ENCODE measurements at places on chromosomes 3 and 15. TPM values are rescaled to one million over a fixed set of nuclear protein-coding genes. Genes with fewer than 3 reads are reported as not detected.

The CACNA2D2 gene
- total RNA-seq: 0.21 TPM

The MEX3B gene
- total RNA-seq: 5.8 TPM

The SETMAR gene
- total RNA-seq: 16.6 TPM

The FBXL22 gene
- total RNA-seq: 0.37 TPM

The CD86 gene
- 18.9 TPM for total RNA-seq

Data from OCI-LY7 (cell line).